Renal cortex interstitium (tissue), 15 donors: ENCODE measurements at places on chromosomes 4 and X. TPM values are rescaled to one million over a fixed set of nuclear protein-coding genes. Genes with fewer than 3 reads are reported as not detected.

The TMEM144 gene
- polyA plus RNA-seq = 5.5 TPM

The ZFP92 gene
- 0.73 TPM for polyA plus RNA-seq

The PRKG2 gene
- 1.9 TPM for polyA plus RNA-seq

The GSTCD gene
- 18.3 TPM for polyA plus RNA-seq

The ETDC gene
- polyA plus RNA-seq = not detected

The ERAS gene
- polyA plus RNA-seq = 0.16 TPM

The LPAR4 gene
- polyA plus RNA-seq = 24.2 TPM

The CPE gene
- 99.2 TPM for polyA plus RNA-seq

The NXF2B gene
- 2.0 TPM for polyA plus RNA-seq

The LNX1 gene
- polyA plus RNA-seq = 16.4 TPM

The RHOXF2 gene
- polyA plus RNA-seq = 0.06 TPM

The TMEM271 gene
- not detected for polyA plus RNA-seq

The GLRA2 gene
- polyA plus RNA-seq = 0.32 TPM

GRCh38 chr4:93407493-93408275 lies 420.9 kb upstream of the ATOH1 start:
- DNase-seq = no peak

GRCh38 chr4:4558881-4559280 lies 17.0 kb upstream of the STX18 start:
- no peak for DNase-seq

DNA sequence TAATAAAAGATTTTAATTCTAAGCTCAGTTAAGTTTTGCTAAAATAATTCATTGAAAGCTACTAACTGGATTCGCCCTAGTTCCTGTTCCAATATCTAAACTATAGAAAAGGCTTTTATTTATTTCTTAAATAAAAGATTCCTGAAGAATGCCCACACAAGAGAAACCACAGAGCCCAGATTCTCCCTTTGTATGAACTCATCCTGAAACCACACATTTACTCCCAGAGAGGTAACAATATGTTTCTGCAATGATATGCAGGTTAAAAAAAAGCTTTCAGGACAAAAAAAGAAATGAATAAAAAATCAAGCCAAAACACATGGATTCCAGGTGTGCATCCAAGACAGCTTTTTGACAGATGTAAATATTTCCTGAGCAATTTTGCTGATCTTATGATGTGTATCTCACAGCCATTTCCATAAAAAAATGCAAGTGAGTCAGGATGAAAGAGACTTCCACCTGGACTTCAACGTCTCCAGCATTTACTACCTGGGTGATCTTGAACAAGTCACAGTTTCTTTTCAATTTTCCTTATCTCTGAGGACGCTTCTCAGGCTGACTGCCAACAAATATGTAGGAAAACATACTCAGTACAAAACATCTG lies 234.4 kb upstream of the FAT1 start:
- no peak for DNase-seq

GRCh38 chr4:127469959-127470809 lies 162.6 kb upstream of the INTU start:
- no peak for DNase-seq

- DNase-seq = no peak
Observed at GRCh38 chr4:142815834-142816233, 30.3 kb downstream of the INPP4B start.

- no peak for DNase-seq
Observed at GRCh38 chrX:685120-686032, 54.8 kb downstream of the SHOX start.

DNA sequence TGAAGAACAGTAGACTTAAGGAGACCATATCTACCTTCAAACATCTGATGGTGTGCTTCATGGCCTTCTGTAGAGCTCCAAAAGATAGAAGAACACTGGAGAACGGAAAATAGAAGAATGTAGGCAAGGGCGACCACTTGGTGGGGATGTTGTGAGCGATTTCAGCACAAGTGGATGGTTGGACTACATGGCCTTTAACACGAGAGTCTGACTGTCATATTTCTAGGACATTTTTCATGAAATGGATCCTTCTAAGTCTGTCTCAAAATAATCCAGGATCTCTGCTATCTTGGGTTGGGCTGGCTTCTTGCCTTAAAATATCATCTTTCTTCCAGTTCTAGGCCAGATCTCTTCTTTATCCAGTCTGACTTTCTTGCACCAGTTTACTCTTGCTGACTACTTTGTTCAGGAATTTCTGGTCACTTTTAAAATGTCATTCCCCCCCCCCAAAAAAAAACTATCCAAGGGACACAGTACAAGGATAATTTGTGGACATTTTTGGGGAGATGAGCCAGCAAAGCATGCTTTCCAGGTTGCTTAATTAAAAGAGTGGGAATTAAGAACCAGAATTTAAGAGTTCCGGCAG lies 1.2 kb upstream of the MID1IP1 start:
- no peak for DNase-seq

DNA sequence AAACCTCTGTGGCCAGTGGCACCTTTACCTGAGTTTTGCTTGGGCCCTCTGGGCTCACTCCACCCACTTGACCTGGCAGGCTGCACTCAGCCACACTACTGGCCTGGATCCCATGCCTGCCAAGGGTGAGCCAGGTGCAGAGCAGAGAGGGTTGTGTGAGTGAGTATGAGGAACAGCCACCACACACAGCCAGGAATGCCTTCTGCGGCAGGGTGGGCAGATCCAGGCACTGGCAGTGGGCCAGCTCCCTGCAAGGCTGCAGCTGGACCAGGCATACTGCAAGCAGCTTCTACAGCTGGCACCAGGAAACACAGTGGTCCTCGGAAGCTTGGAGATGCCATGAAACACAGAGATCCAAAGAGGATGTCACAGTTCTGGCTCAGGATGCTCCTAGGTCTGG lies 570.1 kb upstream of the ACTRT1 start:
- DNase-seq = no peak

DNA sequence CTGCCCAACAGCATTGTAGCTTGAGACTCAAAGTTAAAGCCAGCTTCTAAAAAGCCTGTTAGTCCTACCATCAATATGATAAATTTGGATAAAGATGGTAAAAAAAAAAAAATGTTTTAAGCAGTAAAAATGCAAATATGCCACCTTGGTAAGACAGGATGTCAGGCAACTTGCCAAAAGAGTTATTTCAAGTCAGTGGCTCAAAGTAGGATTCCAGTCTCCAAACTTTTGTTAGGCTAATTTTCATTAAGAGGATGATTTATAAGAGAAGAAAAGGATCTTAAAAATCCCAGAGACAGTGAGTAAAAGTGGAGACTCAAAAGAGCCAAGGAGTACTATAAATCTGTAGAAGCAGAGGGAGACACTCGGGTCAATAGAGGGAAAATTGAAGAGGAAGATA lies 47.5 kb downstream of the GASK1B start:
- no peak for DNase-seq

DNA sequence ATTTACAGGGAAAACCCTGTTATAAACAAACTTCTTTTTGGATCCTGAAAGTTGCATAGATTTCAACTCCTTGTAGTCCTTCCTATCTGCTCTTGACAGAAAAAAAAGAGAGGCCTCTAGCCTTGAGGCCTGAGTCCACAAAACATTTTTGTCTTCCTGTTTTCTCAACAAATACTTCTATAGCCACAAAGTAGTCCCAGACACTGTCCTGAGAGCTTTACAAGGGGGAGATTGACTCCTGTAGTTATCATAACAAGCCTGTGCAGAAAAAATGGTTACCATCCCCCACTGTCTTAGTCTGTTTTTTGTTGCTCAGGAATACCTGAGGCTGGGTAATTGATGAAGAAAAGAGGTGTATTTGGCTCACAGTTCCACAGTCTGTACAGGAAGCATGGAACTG lies 35.2 kb downstream of the PCDH7 start:
- no peak for DNase-seq

DNA sequence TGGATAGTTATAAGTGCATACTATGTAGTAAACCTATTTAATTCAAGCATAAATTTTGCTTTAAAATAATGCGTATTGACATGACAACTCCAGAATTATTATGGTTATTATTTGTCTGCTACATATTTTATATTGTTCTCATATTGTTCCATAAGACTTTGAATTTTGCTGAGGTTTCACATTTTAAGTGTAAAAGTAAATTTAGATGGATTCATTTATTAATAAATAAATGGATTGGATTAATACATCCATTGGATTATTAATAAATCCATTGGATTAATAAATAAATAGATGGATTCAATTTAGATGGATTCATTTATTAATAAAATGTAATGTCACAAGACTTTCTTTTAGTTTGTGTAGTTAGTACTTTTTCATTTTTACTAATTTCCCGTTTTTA lies 1768.0 kb upstream of the PCDH10 start:
- DNase-seq = no peak

DNA sequence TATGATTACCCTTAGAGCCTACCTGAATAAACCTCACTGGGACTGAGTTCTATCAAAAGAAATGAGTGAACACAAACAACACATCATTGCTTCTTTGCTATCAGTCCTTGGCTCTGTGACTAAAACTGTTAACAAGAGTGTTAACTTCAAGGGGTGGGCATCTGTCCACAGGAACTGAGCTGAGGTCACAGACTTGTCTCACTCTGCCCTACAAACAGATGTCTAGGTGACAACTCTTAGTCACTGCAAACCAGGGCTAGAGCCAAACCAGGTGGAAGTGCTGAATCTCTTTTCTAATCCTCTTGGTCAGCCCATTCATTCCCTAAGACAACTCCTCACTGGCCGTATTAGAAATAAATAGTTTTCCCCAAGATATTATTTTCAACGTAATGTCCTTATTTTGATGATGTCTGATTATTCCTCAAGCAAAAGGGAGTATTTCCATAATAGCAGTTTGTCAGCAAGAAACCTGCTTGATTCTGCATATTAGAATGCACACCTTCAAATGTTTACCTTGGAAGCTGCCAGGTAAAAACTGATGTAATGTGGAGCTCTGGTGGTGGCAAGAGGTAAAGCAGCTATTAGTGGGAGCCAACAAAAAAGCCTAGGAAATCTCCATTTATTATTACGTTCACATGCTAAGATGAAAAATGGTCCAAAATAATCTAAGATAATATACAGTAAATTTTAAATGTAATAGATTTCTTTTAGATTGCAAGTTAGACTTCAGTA lies 4.0 kb downstream of the COL25A1 start:
- DNase-seq = no peak

DNA sequence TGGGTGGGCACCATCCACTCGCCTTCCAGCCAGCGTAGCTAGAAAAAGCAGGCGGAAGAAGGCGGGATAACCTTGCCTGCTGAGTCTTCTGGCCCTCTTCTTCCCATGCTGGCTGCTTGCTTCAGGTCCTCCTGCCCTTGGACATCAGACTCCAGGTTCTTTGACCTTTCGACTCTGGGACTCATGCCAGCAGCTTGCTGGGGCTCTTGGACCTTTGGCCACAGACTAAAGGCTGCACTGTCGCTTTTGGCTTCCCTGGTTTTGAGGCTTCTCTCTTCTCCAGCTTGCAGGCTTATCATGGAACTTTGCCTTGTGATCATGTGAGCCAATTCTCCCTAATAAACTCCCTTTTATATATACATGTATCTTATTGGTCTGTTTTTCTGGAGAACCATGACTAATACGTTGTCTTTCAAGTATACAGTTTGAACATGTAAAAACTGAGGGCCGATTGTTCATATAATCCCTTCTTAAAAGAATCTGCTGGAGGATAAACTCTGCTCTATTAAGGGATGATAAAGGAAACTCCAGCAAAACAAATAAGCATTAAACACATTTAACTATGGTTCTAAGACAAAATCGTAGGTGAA lies 116.6 kb upstream of the LCORL start:
- no peak for DNase-seq

DNA sequence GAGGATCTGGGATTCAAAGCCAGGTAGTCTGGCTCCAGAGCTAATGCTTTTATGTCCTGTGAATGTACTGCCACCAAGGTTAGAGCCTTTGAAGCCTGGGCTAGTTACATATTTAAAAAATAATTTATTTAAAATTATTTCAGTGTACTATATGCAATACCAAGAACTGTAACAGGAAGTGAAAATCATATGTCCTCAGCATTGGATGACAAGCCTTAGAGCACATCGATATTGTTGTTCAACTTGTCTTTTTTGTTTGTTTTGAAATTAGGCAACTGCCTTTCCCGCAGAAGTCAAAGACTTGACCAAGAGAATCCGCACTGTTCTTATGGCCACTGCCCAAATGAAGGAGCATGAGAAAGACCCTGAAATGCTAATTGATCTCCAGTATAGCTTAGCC lies 73.1 kb upstream of the IL13RA1 start:
- DNase-seq = no peak

DNA sequence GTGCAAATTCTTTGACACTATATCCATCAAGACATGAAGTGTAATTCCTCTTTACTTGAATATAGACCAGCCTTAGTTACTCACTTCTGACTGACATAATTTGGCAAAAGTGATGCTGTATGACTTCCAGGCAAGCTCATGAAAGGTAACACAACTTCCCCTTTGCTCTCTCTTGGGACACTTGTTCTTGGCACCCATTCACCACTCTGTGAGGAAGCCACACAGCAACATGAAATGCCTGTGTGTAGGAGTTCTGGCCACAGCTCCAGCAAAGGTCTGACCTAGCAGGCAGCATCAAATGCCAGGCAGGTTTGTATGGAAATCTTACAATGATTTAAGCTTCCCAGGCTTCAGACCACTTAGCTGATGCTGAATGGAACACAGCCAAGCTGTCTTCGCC lies 280.3 kb downstream of the PDHA2 start:
- no peak for DNase-seq

- peak; percentile 79 for DNase-seq
Observed at GRCh38 chrX:120250522-120251271, at the start of gene ZBTB33. Gene ZBTB33 (plus strand): TSS chrX:120250812. CDS start chrX:120253416, 2,604 bp downstream.

- peak; percentile 39 for DNase-seq
Observed at GRCh38 chrX:136767104-136767941, 13.4 kb downstream of the ARHGEF6 start.

- DNase-seq = no peak
Observed at GRCh38 chrX:151779258-151779657, 44.7 kb downstream of the CNGA2 start.

GRCh38 chrX:132488180-132488705 lies 595 bp downstream of the MBNL3 start:
- no peak for DNase-seq

DNA sequence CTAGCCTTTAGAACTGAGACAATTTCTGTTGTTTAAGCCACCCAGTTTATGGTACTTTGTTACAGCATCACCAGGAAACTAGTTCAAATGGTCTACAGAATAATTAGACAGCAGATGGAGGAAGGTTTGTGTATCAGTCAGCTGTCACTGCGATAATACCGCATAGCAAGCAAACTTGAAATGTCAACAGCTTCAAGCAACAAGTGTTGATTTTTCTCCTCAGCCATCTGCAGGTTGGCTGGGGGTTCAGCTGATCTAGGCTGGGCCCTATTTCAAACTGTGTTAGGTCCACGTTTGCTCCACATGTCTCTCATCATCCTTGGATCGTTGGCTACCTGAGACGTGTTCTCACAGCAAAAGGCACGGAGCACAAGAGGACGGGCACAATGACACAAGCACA lies 19.2 kb upstream of the PHEX start:
- no peak for DNase-seq
